ENCODE measurements at places on chromosomes 7 and 10.

DNA sequence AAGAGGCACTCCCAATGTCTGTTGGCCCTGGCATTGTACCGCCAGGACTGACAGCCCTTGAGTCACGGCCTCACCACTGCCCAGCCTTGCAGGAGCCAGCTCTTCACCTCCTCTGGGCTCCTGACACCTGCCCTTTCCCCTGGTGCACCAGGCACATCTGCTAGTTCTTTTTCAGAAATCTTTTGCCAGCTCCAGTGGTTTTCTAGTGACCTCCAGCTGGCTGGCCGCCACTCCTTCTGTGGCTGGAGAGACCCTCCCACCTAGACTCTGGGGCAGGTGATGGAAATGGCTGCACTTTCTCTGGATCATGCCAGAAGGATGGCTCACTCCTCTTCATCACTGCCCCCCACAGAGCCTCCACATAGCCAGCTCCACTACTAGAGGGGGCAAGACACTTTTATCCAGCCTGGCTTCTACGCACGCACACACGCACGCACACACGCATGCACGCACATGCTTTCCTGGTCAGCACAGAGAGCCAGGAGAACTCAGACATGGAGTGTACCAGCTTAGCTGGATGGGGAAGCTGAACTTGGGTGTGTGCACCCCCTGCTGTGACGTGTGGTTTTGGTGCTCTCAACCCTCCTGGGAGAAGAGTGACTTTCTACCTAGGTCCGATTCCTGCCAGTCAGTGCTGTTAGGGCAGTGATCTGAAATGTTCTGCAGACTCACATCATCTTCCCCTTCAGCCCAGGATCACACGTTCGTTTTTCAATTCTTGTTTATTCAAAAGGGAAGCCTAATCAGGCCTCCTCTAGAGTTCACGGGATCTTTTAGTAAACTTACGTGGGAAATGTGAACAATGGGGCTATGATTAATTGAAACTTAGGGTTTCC is 222.0 kb downstream of the PRPF18 start:
- H3K4me3 ChIP-seq, result no peak overlapping the region
- no peaks in the 10 kb centered on the region for H3K36me3 ChIP-seq
- DNase-seq, result no peak
- peaks cover 4% of the 10 kb centered on the region for H3K4me1 ChIP-seq
- H3K27ac ChIP-seq, result no peak overlapping the region

GRCh38 chr7:1922071-1922869 is 252.2 kb downstream of the ELFN1 start:
- no peak overlapping the region for H3K27ac ChIP-seq
- H3K4me3 ChIP-seq, result peak overlapping the region; percentile 43
- DNase-seq, result peak; percentile 36

- H3K27me3 ChIP-seq, result no peaks in the 10 kb centered on the region
- peaks cover 2% of the 10 kb centered on the region for H3K4me1 ChIP-seq
- H3K27ac ChIP-seq, result no peak overlapping the region
These were observed 41.7 kb downstream of the HYCC1 start for GRCh38 chr7:22972207-22972606.

GRCh38 chr7:23268746-23269145 is 22.2 kb downstream of the GPNMB start:
- H3K27me3 ChIP-seq, result peaks cover 10% of the 10 kb centered on the region
- H3K36me3 ChIP-seq, result no peaks in the 10 kb centered on the region
- H3K27ac ChIP-seq, result no peak overlapping the region
- DNase-seq, result no peak
- no peak overlapping the region for H3K4me3 ChIP-seq
- H3K4me1 ChIP-seq, result peaks cover 15% of the 10 kb centered on the region

DNA sequence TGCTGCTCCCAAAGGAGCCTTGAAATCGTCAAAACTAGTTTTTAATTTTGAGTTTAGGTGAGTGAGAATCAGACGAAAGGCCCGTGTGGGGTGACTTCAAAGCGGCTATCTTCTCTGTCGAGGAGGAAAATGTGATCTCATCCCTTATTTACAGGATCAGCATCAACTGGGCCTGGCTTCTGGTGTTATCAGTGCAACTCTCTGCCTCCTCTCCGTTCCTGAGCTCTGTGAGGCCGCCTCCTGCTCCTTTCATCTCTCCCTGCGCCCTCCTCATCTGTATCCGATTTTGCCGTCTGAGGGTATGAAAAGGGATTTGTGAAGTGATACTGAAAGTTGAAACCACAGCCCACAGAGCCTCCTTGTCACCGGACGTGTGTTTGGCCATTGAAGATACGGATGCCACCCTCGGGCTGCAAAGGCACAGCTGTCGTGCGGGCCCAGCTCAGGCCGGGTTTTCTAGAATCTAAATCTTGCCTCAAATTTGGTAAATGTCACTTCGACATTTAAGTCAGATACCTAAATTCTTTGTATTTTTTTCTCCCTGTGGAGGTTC is 408.7 kb upstream of the ADARB2 start:
- no peaks in the 10 kb centered on the region for H3K36me3 ChIP-seq
- no peaks in the 10 kb centered on the region for H3K4me1 ChIP-seq
- H3K27me3 ChIP-seq, result peaks cover 2% of the 10 kb centered on the region
- H3K27ac ChIP-seq, result no peak overlapping the region
- H3K4me3 ChIP-seq, result no peak overlapping the region

DNA sequence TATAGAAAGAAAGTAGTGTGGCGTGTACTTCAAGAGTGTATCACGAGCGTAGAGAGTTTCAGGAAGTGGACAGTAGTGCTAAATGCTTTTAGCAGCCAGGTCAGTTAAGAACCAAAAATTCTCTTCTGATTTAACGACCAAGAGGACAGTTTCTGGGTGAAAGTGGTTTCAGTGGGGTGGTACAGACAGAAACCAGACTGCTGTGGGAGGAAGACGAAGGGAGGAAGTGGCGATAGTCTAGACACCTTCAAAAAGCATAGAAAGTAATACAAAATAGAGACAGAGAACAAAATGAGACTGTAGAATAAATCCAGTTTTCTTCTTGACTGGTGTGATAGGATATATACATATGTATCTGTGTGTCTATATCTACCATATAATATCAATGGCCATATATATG is 93.5 kb downstream of the MBL2 start:
- H3K27me3 ChIP-seq, result no peaks in the 10 kb centered on the region
- H3K27ac ChIP-seq, result no peak overlapping the region
- no peaks in the 10 kb centered on the region for H3K4me1 ChIP-seq
- no peak overlapping the region for H3K4me3 ChIP-seq

DNA sequence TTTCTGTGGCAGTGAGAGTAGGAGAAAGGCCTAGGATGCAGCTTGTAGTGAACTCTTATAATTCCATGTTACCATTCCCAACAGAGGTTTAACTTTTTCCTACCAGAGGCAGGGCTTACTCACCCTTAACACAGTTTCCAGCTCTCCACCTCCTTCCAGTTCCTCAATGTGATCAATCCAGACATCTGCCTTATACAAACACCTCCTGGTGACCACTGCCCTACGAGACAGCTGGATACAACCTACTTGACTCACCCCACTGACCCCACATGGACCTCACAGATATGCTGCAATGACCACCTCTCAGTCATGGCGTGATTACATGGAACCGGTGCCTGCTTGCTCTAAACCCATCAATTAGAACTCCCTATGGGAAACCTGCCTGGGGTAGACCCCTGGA is 326.5 kb downstream of the TNS3 start:
- no peak overlapping the region for H3K27ac ChIP-seq
- no peak overlapping the region for H3K4me3 ChIP-seq

DNA sequence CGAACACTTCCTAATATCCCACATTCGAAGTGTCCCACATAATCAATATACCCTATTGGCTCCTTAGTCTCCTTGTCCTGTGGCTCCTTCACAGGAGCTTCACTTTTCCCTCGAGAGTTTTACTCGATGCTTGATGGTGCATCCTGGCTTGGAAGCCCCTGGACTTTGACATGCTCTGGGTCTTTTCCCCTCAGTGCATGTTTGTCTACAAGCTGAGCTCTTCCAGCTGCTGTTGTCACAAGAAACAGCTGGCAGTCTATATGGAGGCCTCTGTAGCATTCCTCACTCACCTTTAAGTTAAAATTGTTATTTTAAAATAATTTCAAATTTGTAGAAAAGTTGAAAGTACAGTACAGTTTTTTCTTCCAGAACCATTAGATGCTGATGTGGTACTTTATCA is 27.1 kb downstream of the ST7 start:
- H3K27ac ChIP-seq, result no peak overlapping the region
- H3K4me1 ChIP-seq, result peaks cover 2% of the 10 kb centered on the region
- DNase-seq, result no peak
- no peak overlapping the region for H3K4me3 ChIP-seq
- no peaks in the 10 kb centered on the region for H3K27me3 ChIP-seq
- no peaks in the 10 kb centered on the region for H3K36me3 ChIP-seq

GRCh38 chr7:137096607-137097006 is 228.2 kb downstream of the CHRM2 start:
- no peak overlapping the region for H3K27ac ChIP-seq
- DNase-seq, result no peak
- H3K27me3 ChIP-seq, result no peaks in the 10 kb centered on the region
- no peak overlapping the region for H3K4me3 ChIP-seq
- no peaks in the 10 kb centered on the region for H3K36me3 ChIP-seq

DNA sequence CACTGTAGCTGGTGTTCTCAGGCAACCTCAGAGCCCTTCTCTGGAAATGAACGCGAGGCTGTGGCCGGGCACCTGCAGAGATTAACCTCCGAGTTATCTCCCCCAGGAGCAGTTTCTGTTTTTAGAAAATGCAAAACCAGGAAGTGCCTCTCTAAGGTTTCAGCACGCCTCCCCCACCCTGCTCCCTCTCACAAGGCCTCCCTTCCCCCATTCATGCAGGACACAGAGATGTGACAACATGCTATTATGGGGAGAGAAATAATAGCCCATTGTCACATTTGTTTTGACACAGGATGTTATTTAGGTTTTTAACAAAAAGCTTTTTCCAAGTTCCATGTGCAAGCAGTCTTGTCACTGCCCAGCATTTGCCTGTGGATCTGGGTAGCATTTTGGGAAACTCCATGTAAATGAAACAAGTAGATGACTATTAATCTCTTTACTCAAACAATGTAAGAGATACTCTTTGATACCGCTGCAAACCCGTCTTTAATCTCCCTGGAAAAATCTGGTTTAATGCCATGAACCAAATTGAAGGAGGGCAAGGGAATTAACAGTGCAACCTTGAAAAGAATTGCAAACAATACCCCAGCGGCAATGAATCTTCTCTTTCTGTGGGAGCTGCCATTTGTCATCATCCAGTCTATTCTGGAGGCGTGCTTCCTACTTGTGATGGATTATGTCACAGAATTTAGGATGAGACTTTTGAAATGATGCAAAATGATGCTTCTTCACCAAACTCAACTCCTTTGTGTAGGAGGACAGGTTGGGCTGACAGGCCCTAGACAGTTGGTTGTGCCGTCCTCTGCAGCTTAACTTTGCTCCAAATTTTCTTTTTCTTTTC is 86.5 kb upstream of the NMT2 start:
- peak; percentile 24 for DNase-seq
- H3K4me1 ChIP-seq, result peaks cover 28% of the 10 kb centered on the region
- H3K4me3 ChIP-seq, result peak overlapping the region; percentile 81
- H3K36me3 ChIP-seq, result no peaks in the 10 kb centered on the region
- H3K27me3 ChIP-seq, result no peaks in the 10 kb centered on the region

- no peaks in the 10 kb centered on the region for H3K36me3 ChIP-seq
- H3K27ac ChIP-seq, result no peak overlapping the region
- no peaks in the 10 kb centered on the region for H3K27me3 ChIP-seq
- H3K4me3 ChIP-seq, result no peak overlapping the region
These were observed 21.3 kb downstream of the SSMEM1 start for GRCh38 chr7:130228840-130229502.

- no peak for DNase-seq
- H3K27me3 ChIP-seq, result peaks cover 22% of the 10 kb centered on the region
- no peak overlapping the region for H3K4me3 ChIP-seq
- H3K4me1 ChIP-seq, result no peaks in the 10 kb centered on the region
These were observed 73.3 kb upstream of the WAC start for GRCh38 chr10:28459453-28460144.

- H3K27me3 ChIP-seq, result no peaks in the 10 kb centered on the region
- H3K36me3 ChIP-seq, result no peaks in the 10 kb centered on the region
- no peaks in the 10 kb centered on the region for H3K4me1 ChIP-seq
- no peak for DNase-seq
- H3K27ac ChIP-seq, result no peak overlapping the region
These were observed 108.7 kb downstream of the GFRA1 start for GRCh38 chr10:116164291-116164690.

DNA sequence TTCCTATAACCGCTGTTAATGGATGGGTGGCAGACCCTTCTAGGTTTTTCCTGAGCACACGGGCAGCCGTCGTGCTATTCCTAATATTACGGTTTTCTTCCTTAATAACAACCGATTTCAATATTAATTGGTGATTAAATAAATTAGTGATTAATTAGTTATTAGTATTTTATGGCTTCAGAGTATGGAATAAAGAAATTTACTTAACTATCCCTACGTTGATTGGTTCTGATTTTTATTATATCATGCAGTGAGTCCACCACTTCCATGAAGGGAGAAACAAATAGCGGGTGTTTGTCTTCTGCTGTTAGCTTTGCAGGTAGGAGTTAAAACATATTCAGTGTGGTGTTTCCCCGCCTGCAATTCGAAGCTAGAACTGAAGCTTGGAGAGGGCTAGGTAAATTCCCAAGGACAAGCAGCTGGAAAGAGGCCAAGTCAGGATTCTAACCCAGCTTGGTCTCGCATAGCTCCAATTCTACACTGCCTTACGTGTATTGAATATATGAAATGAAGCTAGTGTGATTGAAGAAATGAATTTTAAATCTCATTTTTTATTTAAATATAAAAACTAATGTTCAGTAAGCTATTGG is 928 bp upstream of the CSTF2T start:
- peaks cover 46% of the 10 kb centered on the region for H3K4me1 ChIP-seq
- peak; percentile 27 for DNase-seq

- no peak overlapping the region for H3K4me3 ChIP-seq
- H3K4me1 ChIP-seq, result no peaks in the 10 kb centered on the region
- DNase-seq, result no peak
- H3K36me3 ChIP-seq, result no peaks in the 10 kb centered on the region
- no peaks in the 10 kb centered on the region for H3K27me3 ChIP-seq
These were observed 2.6 kb upstream of the C10orf120 start for GRCh38 chr10:122702275-122702674.

DNA sequence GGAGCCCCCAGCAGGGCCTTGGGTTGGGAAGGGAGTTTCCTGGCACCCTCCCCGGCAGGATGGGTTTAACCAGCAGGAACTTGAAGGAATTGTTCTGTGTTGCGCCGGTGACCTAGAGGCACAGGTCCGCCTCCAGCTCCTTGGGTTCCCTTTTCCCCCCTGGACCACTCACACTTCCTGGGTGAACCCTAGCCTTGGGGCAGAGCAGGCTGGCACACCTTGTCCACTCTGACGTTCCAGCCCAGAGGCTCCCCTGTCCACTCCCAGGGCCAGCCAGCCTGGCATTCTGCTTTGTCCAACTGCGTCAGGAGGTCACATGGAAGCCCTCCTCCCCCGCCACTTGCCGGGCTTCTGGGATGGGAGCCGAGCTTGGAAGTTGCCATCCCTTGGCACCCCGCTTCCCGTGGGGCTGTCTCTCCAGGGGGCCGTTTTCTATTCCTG is 25.8 kb downstream of the TMEM120A start:
- peaks cover 6% of the 10 kb centered on the region for H3K36me3 ChIP-seq
- no peaks in the 10 kb centered on the region for H3K4me1 ChIP-seq
- H3K4me3 ChIP-seq, result no peak overlapping the region

- no peaks in the 10 kb centered on the region for H3K27me3 ChIP-seq
- H3K4me1 ChIP-seq, result no peaks in the 10 kb centered on the region
- no peak overlapping the region for H3K4me3 ChIP-seq
- H3K27ac ChIP-seq, result no peak overlapping the region
- no peak for DNase-seq
These were observed 134.1 kb downstream of the MAGI2 start for GRCh38 chr7:79319369-79319768.

GRCh38 chr10:21196822-21197395 is 299.8 kb upstream of the NEBL start:
- H3K4me1 ChIP-seq, result no peaks in the 10 kb centered on the region
- DNase-seq, result no peak
- H3K27me3 ChIP-seq, result peaks cover 8% of the 10 kb centered on the region
- H3K4me3 ChIP-seq, result no peak overlapping the region
